GM04504 (cell line): ENCODE measurements at places on chromosomes 2 and 18.

DNA sequence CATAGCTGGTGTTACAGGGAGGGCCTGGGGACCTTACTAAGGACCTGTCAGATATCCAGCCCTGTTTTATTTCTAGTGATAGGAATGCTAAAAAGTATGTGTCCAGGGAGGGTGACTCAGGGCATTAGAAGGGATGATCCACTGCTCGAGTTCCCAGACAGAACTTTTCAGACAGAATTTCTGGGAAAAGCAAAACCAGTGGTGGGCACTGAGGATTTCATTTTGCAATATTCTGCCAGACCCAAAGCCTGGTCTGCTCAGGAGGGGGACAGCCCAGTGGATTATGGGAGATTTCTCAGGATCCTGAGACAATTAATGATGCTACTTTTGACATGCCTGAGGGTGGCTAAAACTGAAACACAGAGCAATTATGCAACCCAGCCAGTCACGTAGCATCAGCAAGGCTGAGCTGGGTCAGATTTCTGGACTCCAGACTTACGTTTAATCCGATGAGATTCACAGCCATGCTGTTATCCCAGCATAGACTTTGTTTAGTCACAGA, 4.7 kb upstream of the KCNE4 start:
- peak; percentile 91 for DNase-seq

DNA sequence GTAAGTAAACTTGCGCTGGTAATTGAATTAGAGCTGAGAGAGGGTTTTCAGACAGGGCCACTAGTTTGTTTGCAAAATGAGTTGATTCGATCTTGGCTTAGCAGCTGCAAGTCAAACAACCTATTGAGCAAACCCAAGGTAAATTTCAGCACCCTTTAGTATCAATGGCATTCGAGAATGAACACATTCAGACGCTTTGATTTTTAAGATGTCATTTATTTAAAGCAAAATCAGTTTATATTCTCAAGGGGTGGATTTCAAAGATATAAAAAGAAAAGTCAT, 44.2 kb downstream of the TGIF1 start:
- no peak for DNase-seq

GRCh38 chr2:238456449-238456848, 29.7 kb downstream of the ASB1 start:
- DNase-seq: no peak

DNA sequence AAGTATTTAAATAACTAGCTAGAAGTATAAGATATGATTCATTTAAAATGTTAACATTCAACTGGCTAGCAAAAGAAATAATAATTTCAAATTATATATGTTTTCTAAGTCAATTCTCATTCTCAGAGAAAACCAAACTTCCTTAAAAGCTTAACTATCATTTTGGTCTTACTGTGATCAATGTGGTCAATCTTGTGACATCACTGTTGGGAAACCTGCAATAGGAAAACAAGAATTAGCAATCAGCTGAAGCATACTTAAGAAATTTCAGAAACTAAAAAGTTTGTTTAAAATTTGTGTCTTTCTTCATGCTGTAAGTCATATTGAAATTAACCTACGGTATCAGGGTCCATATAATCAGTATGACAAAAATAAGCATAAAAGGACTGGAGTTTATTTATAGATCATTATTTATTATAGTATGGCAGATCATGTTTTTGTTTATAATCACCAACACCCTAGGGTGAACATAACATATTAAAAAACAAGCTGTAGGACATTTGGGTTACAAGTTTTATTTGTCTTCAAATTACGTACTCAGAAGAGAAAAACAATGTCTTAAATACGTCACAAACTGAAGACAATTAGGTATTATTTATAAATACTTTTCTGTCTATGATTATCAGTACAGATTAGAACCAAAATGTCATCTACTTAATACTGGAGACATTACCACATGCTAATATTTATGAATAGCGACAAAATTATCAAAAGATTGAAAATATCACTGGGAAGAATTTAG, 60.5 kb downstream of the BAZ2B start:
- no peak for DNase-seq

DNA sequence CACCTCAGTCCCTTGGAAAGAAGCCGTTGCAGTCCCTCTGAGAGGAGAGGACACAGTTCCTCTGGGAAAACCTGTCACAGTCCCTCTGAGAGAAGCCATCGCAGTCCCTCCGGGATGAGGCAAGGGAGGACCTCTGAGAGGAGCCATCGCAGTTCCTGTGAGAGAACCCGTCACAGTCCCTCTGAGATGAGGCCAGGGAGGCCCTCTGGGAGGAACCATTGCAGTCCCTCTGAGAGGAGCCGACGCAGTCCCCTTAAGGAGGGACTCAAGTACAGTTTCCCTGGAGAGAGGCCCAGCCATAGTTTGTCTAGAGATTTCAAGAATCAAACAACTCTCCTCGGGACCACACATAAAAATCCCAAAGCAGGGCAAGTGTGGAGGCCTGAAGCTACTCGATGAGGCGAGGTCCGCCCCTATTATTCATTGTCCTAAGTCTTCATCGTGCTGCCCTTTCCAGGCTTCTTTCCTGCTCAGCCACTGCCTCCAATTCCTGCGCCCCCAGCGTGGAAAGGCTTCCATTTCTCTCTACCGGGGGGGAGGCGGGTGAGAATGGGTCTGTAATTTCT, 630 bp upstream of the ZNF512 start:
- no peak for DNase-seq

- no peak for DNase-seq
These were observed 19.9 kb upstream of the BCL2L11 start for GRCh38 chr2:111100765-111101162.

- DNase-seq: no peak
These were observed 2.4 kb upstream of the PROC start for GRCh38 chr2:127415593-127416505.

- DNase-seq: no peak
These were observed 145.9 kb upstream of the FHL2 start for GRCh38 chr2:105544591-105545377.

DNA sequence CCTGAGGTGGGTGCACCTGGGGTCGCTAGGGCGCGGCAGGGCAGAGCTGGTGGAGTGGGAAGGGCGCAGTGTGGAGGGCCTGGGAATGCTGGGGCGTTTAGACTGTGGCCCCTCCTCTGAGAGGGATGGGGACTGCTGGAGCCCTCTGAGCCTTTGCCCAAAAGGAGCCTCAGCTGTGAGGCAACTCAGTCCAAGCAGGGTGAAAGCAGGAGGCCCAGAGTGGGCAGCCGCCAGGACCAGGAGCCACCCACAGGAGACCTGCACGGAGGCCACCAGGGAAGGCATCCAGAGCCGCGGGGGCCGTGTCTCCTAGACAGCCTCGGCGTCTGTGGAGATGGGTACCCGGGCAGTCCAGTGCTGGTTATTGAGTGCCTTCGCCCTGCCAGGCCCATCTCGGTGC, 114.9 kb downstream of the SEPTIN10 start:
- DNase-seq: no peak
